Stimulated activated CD8-positive, alpha-beta memory T cell treated with anti-CD3 and anti-CD28 coated beads, Interleukin-15, amount 100 ng/mL, for 4 hours (primary cell): ENCODE measurements at places on chromosomes 2 and 18.

- DNase-seq, result no peak
Measured at GRCh38 chr2:18500333-18500732, 60.1 kb downstream of the RDH14 start.

GRCh38 chr18:51727780-51728179, 530.3 kb upstream of the MEX3C start:
- DNase-seq, result no peak

DNA sequence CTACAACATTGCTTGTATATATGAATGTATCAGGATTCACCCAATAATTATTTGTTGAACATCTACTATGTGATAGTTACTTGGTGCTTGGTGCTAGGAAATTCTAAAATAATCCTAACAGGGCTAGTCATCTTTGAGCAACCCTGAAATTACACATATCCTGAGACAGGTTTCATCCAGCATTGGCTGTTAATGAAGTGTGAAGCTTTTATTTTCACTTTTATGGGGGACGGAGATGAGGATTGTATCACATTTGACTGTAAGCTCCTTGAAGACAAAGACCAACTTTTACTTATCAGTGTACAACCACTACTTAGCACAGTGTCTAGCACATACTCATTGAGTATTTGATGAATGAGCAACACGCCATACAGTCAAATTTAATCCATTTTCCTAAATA, 6.8 kb upstream of the GALM start:
- DNase-seq, result no peak

DNA sequence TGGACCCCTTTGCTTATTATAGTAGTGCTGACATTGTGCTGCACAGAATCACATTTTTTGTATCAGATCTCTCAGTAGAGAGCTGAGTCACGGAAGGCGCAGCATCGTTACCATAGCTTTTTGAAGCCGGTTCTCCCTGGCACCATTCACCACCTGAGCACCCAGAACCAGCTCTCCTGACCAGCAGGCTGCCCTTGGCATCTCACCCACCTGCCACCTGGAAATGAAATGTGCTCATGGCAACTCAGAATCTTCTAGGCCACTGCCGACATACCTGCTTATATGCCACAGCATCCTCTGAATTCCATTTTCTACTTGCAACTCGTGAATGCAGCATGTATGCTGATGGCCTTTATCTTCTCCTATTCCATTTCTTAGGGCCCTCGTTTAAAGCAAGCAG, 62.7 kb downstream of the COA5 start:
- no peak for DNase-seq

- no peak for DNase-seq
Measured at GRCh38 chr2:197969391-197969893, 165.0 kb downstream of the PLCL1 start.

DNA sequence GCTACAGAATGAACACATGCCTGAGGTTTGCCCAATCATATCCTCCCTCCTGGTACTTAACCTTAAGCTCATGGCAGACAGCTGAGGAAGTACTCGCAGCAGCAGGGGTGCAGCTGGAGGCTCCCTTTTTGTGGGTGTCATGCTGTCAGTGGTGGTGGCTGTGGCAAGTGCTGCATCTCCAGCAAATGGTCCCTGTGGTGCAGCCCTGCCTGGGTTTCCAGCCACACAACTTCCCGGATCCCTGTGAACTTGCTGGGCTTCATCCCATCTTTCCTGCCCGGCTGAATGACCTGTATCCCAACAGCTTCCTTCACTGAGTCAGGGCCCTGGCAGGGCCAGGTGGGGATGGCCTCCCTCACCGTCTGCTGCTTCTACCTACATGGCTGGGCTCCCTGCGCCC, 5.0 kb downstream of the TMEM185B start:
- no peak for DNase-seq

GRCh38 chr2:192194866-192195547, at the start of gene TMEFF2:
Gene TMEFF2 (minus strand): TSS chr2:192194933. CDS start chr2:192194524, 409 bp downstream.
- no peak for DNase-seq

GRCh38 chr2:241161646-241162281, 11.5 kb downstream of the PPP1R7 start:
- DNase-seq, result no peak

DNA sequence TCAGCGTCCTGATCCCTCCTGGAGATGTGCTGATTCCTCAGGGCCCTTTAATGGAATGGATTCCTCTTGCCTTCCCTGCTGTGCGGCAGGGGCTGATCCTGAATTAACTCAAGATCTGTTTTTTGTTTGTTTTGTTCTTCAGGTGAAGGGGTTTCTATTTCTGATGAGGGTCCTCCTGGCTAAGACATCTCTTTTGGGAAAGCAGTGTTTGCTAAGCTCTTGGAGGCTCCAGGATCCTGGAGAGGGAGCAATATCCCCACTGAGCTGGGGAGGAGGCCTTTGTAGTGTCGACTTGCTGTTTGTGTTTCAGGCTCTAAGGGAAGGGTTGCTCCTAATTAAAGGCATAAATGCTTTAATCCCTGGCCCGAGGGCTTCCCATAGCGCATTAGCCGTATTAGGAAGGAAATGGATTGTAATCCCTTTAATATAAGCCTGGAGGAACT, 65.3 kb upstream of the FOXI3 start:
- no peak for DNase-seq

GRCh38 chr2:118197011-118197675, 108.9 kb downstream of the INSIG2 start:
- no peak for DNase-seq

DNA sequence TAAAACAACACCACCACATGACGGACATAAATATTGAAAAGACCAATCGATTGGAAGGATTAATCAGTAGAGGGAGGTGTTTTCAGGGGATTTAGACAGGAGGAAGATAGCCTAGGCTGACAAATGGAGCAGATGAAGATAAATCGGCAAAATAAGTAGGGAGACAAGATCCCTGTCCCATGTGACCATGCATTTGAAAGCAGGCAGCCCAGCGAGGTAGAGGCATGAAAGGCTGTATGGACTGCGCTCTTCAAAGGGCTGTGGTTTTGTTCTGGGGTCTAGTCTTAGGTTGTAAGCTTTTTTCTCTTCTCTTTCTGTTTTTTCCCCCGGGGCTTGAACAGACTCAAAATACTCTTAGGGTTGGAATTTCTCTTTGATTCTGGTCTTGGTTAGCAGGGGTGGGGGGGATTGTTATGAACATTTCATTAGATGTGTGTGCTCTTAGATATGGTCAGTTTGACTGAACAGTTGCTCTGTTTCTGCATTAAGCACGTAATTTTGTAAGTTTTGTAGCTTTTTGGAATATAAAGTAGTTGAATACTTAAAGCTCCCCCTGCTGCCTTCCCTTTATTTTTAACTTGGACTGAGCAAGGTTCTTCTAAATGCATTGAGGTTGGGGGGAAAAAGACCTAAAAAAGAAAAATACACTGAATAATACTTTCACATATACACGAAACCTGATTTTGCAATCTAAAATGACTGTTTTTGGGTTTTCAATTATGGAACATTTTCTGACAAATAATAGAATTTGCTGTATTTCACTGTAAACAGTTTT, 32.2 kb downstream of the ZNF532 start:
- DNase-seq, result no peak

GRCh38 chr2:171578127-171578803, 56.0 kb downstream of the CYBRD1 start:
- no peak for DNase-seq

GRCh38 chr2:147147802-147148201, 697.0 kb upstream of the ACVR2A start:
- no peak for DNase-seq

DNA sequence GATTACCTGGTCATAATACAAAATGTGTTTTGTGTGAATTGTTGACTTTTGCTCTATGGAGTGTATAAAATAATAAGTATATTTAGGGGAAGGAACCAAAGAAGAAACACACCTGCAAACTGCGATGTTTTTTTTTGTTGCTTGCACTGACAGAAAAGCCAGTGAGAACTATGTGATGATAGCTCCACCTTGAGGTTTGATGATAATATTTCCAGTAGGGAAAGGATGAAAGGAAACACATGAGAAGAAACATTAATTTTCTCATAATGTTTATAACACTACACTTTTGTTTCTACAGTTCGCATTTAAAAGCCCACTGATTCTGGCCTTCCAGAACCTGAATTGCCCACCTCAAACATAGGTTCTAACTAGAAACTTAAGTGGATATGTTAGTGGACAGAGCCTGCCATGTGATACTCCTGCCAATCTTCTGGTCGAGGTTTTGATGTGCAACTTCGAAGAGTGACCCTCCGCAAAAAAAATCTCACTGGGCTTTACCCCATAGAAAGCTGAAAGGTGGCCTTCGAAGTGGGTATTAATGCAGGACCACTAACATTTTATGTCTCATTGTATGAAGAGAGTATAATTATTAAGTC, 476.4 kb upstream of the SPHKAP start:
- no peak for DNase-seq

GRCh38 chr2:228064796-228065315, 116.6 kb downstream of the SPHKAP start:
- no peak for DNase-seq
